ENCODE measurements at places on chromosomes 5 and 9.
A peak's percentile ranks its signal among the peaks of the same experiment; 100 is the strongest.

DNA sequence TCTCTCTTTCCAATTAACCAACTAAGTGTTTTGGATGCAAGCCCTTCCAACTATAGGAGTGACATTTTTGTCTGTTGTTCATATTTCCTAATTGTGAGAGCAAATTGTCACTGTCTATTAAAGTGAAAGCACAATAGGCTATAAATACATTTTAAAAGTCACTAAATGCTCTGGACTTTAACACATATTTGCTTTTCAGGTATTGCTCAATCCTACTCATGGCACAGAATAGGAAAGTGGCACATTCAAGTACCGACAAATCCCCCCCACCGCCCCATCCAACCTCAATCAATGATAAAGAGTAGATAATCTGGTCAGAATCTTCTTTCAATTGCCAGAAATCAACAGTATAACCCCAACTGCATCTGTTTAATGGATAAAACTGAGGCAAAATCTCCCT, 419.8 kb downstream of the PLK2 start:
- no peak for DNase-seq

- no peak for DNase-seq
Observed at GRCh38 chr9:70006306-70006705, 37.3 kb upstream of the MAMDC2 start.

- DNase-seq: peak; percentile 89
Observed at GRCh38 chr9:136799854-136800657, 3.9 kb downstream of the CCDC183 start.

DNA sequence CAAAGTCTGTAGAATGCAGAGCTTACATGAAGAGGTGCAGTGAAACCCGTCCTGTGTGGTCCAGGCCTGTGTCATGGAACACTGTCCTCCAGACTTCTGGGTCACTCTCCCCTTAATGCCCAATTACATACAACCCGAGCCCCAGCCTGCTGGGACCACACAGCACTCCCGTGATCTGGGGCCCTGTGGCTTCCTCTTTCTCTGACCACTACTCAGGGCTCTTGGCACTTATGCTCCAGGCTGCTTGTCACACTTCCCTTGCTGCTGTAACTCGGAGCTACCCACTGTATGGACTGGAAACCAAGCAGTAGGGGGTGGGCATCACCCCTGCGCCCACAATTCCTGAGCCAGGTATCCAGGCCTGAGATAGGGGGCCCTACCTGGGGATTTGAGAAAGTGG, 10.3 kb upstream of the IL3 start:
- DNase-seq: no peak

DNA sequence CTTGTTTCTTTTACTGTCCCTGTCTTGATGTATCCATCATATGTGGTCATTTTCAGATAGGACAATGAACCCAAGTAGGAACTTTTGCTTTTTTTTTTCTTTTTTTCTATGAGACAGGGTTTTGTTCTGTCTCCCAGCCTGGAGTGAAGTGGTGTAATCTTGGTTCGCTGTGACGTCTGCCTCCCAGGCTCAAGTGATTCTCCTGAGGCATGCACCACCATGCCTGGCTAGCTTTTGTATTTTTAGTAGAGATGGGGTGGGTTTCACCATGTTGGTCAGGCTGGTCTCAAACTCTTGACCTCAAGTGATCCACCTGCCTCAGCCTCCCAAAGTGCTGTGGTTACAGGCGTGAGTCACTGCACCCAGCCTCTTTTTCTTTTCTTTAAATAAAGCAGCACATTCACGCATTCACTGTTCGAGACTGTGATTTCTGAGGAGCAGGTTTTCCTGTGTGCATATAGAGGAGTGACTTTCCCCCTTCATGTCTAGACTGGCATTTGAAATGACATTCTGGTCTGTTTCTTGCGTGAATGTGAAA, 448.5 kb downstream of the KDM4C start:
- DNase-seq: no peak

DNA sequence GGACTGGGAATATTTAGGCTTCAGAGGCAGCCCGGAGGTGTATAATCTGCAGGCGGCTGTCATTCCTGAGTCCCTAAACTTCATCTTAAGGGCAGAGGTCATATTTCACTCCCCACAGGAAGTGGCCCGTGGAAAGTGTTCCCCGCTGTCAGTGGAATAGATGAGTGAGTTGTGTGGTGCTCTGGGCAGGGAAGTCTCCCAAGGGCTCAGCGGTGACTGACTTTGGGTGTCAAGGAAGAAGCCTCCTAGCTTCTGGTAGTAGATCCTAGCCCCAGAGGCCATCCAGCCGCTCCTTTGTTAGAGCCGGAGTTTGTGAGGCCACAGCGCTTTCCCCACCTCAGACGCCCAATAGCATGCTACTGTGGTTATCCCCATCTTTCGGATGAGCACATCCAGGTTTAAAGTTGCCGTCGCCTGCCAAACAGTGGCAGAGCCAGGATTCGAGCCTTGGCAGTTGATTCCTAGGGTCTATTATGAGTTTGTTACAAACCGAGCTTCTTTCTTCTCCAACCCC, 38.9 kb upstream of the TIFAB start:
- DNase-seq: no peak

GRCh38 chr5:151205411-151205810, 18.5 kb downstream of the CCDC69 start:
- DNase-seq: no peak

DNA sequence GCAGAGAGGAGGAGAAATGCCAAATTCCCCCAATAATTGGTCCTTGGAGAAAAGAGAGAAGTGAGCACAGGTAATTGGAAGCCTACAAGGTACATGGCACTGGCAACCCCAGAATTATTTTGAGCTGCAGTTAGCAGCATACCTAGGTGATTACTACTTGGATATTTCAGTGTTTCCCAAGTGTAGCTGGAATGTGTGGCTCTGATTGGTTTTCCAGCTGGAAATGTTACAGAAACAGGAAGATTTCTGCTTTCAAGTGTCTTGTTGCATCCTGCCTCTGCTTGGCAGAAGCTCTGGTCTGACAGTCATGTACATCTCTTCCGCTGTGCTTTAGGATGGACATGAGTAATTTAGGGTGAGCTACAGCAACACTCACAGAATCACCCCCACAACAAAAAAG, 262.1 kb downstream of the ENC1 start:
- DNase-seq: no peak

GRCh38 chr9:122008559-122008958, 84.5 kb downstream of the TTLL11 start:
- no peak for DNase-seq

- DNase-seq: no peak
Observed at GRCh38 chr9:129803676-129804060, 684 bp downstream of the TOR1B start.

Data from stimulated activated CD8-positive, alpha-beta memory T cell treated with anti-CD3 and anti-CD28 coated beads, Interleukin-7, amount 100 ng/mL, for 4 hours (primary cell).